Fibroblast of the aortic adventitia (primary cell): ENCODE measurements at places on chromosomes 12 and 14.
A peak's percentile ranks its signal among the peaks of the same experiment; 100 is the strongest.

- peak; percentile 1 for DNase-seq
Measured at GRCh38 chr12:99386907-99387306, 260.6 kb upstream of the GARIN6 start.

GRCh38 chr12:66584673-66585072 lies 94.2 kb downstream of the GRIP1 start:
- no peak for DNase-seq

DNA sequence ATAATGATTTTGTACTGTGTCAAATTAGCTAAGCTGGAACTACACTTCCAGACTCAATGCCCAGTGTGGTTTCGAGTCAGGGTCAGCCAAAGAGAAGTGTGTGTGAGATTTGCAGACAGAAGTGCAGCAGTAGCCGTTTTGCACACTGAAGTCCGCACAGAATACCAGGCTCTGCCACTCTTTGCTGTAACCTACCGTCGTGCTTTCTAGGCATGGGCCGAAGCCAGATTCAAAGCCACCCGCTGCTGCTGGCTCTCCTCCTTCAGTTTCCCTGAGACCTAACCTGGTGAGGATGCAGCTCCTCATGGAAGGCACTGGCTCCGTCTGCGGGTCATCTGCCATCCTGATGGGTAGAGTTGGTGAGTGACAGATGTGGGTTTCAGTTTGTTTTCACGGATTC lies 48.8 kb downstream of the LRTM2 start:
- DNase-seq: no peak

- DNase-seq: no peak
Measured at GRCh38 chr12:98422812-98423211, 92.6 kb upstream of the TMPO start.

GRCh38 chr12:27623645-27624044 lies 72.6 kb upstream of the REP15 start:
- DNase-seq: no peak

GRCh38 chr14:53409289-53409688 lies 256.2 kb upstream of the DDHD1 start:
- no peak for DNase-seq

- peak; percentile 76 for DNase-seq
Measured at GRCh38 chr12:108805136-108805535, 52.2 kb downstream of the SSH1 start.

DNA sequence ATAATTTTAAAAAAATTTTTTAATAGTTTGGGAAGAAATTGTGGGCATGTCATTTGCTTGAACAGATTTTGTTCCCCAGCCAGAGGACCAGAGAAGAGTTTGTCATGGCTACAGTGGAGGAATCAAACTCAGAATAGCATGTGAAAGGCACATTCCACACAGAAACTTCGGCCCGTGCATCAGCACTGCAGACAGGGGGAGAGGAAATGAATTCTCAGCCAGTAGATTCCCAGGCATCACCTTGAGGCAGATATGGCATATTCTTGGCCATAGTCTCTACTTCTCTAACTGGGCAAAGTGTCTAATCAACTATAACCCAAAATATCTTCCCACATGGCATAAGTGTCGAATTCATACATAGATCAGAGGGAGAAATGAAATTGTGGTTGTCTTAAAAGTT lies 153.3 kb downstream of the PRKCH start:
- DNase-seq: no peak

- DNase-seq: no peak
Measured at GRCh38 chr14:52948039-52948438, 2.8 kb downstream of the FERMT2 start.

GRCh38 chr14:89624500-89625156 lies 207.6 kb upstream of the FOXN3 start:
- DNase-seq: no peak

- no peak for DNase-seq
Measured at GRCh38 chr14:24794644-24795305, 160.8 kb upstream of the GZMB start.

DNA sequence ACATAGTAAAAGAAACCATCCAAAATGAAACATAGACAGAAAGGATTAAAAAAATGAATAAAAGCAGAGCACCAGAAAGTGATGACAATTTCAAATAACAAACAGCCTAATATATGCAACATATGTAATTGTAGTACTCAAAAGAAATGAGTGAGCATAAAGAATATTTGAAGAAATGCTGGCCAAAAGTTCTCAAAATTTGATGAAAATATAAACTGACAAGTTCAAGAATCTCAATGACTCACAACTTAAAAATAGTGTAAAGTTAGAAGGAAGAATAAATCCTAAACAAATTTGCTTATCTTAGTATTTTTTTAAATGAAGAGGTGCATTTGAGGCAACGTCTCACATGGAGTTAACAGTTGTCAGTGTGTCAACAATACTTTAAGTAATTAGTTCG lies 498.9 kb downstream of the SLC6A15 start:
- no peak for DNase-seq

GRCh38 chr12:58250077-58250476 lies 308.7 kb downstream of the ATP23 start:
- no peak for DNase-seq

DNA sequence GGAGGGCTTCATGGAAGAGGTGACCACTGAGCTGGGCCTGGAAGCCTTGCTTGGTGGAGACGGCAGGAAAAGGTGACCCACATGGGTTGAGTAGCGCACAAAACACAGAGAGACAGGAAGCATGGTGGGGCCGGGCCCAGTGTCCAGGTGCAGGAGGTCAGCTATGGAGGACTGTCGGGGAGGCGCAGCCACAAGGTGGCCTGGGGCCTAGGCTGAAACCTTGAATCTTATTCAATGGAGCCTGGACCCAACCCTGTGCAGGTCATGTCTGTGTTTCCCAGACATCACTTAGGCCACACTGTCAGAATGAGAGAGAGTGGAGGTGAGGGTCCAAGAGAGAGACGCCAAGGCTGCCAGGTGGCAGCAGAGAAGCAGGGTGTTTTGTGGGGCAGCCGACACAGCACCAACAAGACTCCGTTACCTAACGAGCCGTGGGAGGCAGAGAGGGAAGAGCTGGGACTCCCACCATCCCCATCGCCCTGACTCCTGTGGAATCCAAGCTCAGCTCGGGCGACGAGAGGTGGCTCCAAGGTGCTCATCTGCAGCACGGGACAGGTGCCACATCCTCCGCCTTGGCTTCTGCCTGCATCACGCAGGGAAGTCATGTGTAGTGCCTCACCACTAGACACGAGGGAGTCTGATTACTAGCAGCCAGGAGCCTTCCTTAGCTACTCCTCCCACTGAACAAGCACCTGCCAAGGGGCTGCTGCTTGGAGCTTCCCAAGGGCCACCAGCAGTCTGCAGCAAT lies 38.7 kb downstream of the DEGS2 start:
- DNase-seq: no peak

GRCh38 chr14:79920180-79920692 lies 291.1 kb downstream of the DIO2 start:
- DNase-seq: no peak

DNA sequence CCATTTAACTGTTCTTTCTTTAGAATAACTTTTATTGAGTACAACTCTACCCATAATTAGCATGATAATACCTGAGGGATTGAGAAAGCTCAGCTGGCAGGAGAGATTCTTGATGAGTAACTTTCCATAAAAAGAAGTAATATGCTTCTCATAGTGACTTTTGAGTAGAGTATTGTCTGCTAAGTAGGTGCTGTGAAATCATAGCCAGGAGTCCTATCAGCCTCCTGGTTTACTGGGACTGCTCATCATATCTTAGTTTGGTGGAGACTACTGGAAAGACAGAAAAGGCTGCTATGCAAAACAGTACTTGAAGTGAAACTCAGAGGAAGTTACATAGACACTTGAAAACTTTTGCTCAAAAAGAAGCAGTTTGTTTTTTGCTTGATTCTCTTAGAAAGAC lies 113.3 kb upstream of the ATP2B1 start:
- DNase-seq: no peak

GRCh38 chr14:105505101-105505500 lies 14.1 kb downstream of the TEDC1 start:
- no peak for DNase-seq

DNA sequence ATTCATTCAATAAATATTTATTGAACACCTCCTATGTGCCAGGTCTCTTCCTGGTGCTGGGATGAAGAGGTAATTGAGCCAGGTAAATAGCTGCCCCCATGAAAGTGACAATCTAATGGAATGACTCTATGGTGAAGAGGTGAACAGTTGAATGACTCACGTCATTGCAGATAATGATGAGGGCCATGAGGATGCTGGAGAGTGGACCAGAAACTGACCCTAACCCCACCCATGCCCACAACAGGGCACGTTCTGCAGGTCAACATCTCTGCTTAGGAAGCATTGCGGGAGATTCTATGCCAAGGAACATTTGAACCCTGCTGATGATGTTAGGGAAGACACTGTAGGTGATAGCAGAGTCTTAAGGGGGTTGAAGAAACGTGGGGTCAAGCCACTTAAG lies 788.9 kb upstream of the TBX3 start:
- no peak for DNase-seq

DNA sequence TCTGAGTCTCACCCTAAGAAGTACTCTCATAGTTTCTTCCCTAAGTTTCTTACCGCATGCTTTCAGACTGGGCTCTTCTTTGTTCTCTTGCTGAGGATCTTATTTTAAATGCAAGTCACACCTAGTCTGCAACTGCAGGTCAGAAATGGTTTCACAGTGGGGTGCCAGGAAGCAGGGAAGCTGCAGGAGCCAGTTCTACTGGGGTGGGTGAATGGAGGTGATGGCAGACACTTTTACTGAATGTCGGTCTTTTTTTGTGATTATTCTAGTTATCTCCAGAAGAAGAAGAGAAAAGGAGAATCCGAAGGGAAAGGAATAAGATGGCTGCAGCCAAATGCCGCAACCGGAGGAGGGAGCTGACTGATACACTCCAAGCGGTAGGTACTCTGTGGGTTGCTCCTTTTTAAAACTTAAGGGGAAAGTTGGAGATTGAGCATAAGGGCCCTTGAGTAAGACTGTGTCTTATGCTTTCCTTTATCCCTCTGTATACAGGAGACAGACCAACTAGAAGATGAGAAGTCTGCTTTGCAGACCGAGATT lies 1.7 kb downstream of the FOS start:
- peak; percentile 47 for DNase-seq

DNA sequence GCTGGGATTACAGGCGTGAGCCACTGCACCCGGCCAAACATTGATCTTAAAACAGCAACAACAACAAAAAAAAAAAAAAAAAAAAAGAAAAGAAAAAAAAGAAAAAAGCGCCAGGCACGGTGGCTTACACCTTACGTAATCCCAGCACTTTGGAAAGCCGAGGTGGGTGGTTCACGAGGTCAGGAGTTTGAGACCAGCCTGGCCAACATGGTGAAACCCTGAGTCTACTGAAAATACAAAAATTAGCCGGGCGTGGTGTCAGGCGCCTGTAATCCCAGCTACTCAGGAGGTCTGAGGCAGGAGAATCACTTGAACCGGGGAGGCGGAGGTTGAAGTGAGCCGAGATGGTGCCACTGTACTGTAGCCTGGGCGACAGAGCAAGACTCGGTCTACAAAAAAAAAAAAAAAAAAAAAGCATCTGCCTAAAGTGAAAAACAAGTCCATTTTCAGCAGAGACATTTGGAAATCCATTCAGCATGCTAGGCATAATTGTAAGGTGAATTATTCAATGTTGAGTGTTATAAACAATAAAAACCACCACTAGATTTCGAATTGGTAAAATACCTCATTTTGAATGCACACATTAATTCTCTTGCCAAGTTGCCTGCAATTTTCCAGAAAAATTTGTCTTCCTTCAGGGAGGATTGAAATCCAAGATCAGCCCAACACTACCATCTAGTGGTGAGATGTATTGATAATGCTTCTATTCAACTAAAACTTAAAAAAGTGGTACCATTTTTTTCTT lies 8.0 kb upstream of the CERS5 start:
- peak; percentile 94 for DNase-seq

GRCh38 chr12:19093218-19093617 lies 36.3 kb upstream of the PLEKHA5 start:
- no peak for DNase-seq

- no peak for DNase-seq
Measured at GRCh38 chr14:105124823-105125222, 43.8 kb downstream of the JAG2 start.

GRCh38 chr14:71799841-71800240 lies 132.4 kb upstream of the RGS6 start:
- peak; percentile 5 for DNase-seq

DNA sequence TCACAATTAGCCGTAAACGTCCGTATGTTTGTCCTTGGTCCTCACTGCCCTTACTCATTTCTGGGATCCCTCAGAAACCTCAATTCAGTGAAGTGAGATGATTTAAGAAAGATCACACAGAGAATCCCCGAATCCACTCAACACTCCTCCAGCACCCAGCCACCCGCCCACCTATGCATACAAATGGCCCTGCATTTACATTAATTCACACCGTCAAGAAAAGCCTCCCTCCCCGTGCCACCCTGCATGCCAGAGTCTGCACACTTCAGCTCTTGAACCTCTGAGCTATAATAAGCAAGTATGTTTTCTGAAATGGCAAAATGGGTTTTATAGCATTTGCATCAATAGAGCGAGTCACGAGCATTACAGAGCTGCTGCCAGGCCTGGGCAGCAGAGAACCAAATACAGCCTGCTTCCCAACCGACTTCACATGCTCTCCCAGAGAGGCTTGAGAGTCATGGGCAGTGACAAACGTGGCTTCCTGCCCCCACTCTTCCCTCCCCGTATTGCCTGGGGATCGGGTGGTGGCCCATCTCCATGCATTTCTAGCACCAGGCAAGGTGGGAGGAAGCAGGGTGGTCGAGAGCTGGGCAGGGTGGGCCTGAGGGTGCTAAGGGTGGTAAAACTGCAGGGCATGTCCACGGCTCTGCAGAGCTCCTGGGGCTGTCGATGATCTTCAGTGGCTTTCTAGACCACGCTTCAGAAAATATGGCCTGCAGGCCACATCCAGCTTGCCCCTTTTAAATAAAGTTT lies 177.6 kb downstream of the RIMBP2 start:
- DNase-seq: no peak

DNA sequence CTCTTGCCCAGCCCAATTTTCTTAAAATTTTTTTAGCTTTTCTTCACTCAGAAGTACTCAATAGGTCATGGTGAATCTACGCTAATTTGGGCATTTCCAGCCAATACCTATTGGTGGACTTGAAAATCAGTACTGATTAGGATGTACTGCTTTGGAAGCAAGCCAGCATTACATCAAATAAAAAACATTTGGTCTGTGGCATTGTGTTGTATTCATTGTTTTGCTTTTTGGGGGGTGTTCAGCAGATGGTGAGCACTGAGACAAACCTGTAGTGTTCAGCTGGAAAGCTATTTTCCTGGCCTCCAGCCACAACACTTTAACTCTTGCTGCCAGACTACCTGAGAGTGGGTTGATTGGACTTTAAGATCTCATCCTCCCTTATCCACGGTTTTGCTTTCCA lies 4.0 kb downstream of the MAPKAPK5 start:
- DNase-seq: peak; percentile 4

DNA sequence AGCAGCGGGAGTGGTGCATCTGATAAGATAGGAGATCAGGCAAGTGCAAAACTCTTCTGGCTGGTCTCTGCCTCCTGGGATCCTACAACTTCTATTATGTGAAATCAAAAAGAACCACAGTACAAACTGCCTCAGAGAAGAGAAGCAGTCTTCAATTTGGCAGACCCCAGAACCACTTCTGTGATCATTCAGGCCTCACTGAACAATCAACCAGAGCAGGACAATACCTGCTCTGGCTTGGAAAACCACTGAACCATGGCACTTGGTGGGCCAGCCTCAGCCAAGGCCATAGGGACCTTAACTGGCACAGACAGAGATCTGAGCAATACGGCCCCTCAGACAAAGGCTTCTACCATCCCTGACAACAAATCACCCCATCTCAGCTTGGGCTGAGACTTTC lies 103.0 kb downstream of the NDUFA12 start:
- no peak for DNase-seq

- no peak for DNase-seq
Measured at GRCh38 chr14:37824939-37825712, 229.7 kb downstream of the TTC6 start.

GRCh38 chr12:118850244-118850825 lies 131.0 kb upstream of the SRRM4 start:
- no peak for DNase-seq
